ENCODE measurements at places on chromosomes 1 and 21. TPM values are rescaled to one million over a fixed set of nuclear protein-coding genes. Genes with fewer than 3 reads are reported as not detected.

The OR2L8 gene
- total RNA-seq: not detected

The MAN1C1 gene
- 14.7 TPM for total RNA-seq

- no peak overlapping the region for H3K4me3 ChIP-seq
- peak overlapping the region; percentile 56 for H3K27ac ChIP-seq
- no peaks in the 10 kb centered on the region for H3K36me3 ChIP-seq
Observed at GRCh38 chr21:30479259-30479658, 908 bp downstream of the KRTAP19-1 start.

GRCh38 chr1:164611754-164612642 lies 53.0 kb downstream of the PBX1 start:
- no peak overlapping the region for H3K4me3 ChIP-seq
- H3K27me3 ChIP-seq: no peaks in the 10 kb centered on the region
- peaks cover 38% of the 10 kb centered on the region for H3K4me1 ChIP-seq
- peak; percentile 71 for DNase-seq

DNA sequence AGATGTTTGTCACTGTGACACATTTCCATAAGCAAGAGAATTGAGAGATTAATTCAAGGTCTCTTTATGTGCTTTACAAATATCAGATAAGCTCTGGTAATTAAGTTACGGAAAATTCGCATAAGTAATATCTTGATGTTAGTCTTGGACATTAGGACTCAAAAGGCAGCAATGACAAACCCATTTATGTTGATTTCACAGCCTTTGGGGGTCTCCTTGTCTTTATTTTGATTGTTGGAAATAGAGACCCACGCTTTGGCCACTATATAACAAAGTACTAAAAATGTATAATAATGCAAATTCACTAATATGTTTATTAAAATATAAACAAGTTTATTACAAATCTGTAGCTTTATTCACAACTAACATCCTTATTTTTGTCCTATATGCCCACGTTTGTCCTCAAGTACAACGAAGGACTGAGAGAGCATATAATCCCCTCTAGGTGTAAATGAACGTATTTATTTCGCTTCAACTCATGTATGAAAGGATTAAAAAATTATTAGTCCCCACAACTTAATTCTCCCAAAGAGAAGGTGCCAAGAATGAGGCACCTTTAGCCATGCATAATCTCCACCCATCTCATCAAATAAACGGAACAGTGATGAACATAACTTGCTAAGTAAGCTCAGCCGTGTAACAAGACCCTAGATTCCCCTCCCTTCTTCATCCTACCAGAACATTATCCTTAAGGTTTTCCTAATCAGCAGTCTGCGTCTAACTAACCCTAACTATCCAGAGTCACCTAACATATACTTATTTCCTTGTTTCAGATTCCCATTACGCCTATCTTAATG lies 1.6 kb upstream of the LAMC1 start:
- no peak for DNase-seq
- H3K36me3 ChIP-seq: no peaks in the 10 kb centered on the region
- peaks cover 5% of the 10 kb centered on the region for H3K4me1 ChIP-seq
- peak overlapping the region; percentile 100 for H3K27ac ChIP-seq

GRCh38 chr1:240306673-240307072 lies 215.0 kb downstream of the FMN2 start:
- no peaks in the 10 kb centered on the region for H3K4me1 ChIP-seq
- no peaks in the 10 kb centered on the region for H3K27me3 ChIP-seq
- H3K4me3 ChIP-seq: no peak overlapping the region

DNA sequence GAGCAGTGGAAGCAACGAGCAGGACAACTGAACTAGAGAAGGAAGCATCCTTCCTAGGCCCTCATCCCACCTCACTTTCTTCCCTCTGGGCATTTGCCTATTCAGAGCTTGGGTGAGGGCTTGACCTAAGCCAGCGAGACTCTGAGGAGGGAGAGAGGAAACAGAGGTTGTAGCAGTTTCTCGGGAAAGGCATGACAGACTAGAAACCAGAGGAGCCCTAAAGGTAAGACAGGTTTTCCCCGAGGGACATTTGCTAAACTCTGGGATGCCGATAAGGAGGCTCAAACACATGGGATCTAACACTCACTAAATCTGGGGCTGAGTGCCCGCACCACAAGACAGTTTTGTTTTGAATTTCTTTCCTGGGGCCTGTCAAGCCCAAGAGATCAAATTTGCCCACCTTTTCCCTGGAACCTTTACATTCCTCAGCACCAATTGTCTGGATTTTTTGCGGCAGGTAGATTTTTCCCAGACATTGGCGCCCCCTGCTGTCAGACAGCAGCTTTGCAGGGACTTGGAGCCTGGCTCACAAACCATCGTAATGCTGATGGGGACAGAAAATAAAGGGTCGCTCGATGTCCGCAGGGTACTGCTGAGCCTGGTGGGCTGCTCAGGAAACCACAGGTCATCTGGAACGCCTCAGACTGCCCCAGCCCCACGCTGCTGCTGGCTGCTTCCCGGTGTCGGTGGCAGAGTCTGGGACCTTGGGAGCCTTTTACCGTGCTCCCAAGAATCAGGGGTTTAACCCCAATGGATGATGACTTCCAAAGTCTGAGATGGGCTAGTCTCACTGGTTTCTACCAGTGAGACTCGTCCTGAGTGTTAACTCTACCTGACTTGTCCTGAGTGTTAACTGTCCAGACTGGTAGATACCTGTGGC lies 23.4 kb upstream of the TSPAN2 start:
- H3K4me3 ChIP-seq: no peak overlapping the region
- no peaks in the 10 kb centered on the region for H3K27me3 ChIP-seq
- H3K4me1 ChIP-seq: peaks cover 5% of the 10 kb centered on the region
- H3K27ac ChIP-seq: no peak overlapping the region
- DNase-seq: peak; percentile 53

The ZNF670 gene
- total RNA-seq: 4.6 TPM

- no peak for DNase-seq
- no peak overlapping the region for H3K4me3 ChIP-seq
- H3K4me1 ChIP-seq: peaks cover 17% of the 10 kb centered on the region
- peaks cover 22% of the 10 kb centered on the region for H3K36me3 ChIP-seq
Observed at GRCh38 chr1:160346463-160346862, 3.3 kb downstream of the NCSTN start.

The RSPH1 gene
- total RNA-seq: 30.1 TPM

- no peaks in the 10 kb centered on the region for H3K27me3 ChIP-seq
- peak; percentile 29 for DNase-seq
- no peak overlapping the region for H3K4me3 ChIP-seq
- H3K4me1 ChIP-seq: no peaks in the 10 kb centered on the region
- no peaks in the 10 kb centered on the region for H3K36me3 ChIP-seq
Observed at GRCh38 chr21:39474611-39475010, 22.8 kb downstream of the SH3BGR start.

Data from lung (tissue), 17 donors.